ENCODE measurements at places on chromosomes 7 and 10.
A peak's percentile ranks its signal among the peaks of the same experiment; 100 is the strongest.

GRCh38 chr10:119100434-119101238 is 3.3 kb upstream of the DENND10 start:
- no peak for DNase-seq

DNA sequence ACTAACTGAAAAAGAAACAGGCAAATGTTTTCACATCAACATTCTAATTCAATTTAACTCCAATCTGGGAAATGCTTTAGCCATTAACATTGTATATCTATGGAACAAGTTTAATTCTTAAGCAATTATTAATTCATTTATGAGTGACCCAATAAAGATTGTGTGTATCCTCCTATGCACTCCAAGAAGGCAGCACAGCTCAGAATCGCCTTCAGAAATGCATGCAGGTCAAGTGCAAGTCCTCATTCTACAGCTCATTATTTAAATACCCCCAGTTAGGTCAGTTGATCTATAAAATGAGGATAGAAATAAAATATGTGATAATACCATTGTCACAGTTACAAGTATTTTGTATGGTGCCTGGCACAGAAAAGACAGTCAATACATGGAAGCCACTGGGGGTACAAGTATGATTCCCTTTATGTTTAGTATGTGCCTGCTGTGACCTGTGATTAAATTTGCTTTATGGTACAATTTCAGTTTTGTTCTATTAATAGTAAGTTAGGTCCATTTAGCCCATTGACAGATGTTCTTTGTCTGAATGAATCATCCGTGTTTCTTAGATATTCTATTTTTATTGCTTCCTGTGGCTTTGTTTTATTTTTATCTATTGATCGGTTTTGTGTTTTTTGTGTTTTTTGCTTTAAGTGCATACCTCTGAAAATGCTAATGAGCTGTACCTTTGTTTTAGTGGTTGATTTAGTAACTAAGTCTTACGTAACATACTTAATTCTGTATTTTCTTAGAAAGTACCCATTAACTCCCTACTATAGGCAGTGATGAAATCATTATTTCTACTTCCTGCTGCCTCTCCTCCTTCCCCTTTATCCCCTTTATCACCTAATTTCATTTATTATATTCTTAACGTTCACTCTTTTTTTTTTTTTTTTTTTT is 42.8 kb downstream of the CPXM2 start:
- no peak for DNase-seq

- no peak for DNase-seq
Measured at GRCh38 chr10:48804740-48805182, 120.1 kb downstream of the WDFY4 start.

DNA sequence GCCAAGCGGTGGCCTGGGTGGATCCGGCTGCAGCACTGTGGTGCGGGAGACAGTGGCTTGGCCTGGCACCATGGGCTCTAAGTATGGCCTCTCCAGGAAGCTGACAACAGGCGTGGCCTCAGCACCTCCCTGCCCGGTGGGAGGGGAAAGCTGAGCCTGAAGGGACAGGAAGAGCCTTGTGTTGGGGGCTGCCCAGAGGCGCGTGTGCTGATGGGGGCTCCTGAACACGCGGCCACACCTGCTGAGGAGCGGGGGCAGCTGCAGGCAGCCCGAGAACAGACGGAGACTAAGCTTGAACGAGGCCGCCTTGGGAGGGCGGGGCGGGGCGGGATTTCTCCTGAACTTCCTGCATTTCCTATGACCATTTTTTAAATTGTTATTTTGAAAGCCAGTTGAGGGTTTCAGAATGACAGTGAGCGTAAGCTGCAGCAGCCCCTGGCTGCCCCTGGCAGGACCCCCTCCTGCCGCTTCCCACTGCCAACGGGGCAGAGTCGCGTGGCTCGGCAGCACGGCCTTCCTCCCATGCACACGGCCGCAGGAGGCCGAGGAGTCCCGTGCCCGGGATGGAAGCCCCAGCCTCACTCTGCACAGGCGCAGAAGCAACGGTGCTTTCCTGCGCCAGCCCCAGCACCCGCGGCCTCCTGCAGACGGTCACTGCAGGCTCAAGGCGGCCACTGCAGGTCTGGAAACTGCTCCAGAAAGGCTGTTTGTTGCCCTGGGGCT is 43.2 kb downstream of the DPYSL4 start:
- no peak for DNase-seq

DNA sequence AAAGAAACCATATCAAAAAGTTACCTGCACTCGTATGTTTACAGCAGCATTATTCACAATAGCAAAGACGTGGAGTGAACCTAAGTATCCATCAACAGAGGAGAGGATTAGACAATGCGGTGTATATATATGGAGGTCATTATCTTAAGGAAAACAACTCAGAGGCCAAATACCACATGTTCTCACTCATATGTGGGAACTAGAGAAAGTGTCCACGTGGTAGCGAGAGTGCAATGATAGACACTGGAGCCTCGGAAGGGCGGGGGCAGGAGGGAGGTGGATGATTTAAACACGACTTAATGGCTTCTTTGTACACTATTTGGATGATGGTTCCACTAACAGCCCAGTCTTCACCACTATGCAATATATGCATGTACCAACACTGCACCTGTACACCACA is 40.1 kb upstream of the RNF32 start:
- no peak for DNase-seq

DNA sequence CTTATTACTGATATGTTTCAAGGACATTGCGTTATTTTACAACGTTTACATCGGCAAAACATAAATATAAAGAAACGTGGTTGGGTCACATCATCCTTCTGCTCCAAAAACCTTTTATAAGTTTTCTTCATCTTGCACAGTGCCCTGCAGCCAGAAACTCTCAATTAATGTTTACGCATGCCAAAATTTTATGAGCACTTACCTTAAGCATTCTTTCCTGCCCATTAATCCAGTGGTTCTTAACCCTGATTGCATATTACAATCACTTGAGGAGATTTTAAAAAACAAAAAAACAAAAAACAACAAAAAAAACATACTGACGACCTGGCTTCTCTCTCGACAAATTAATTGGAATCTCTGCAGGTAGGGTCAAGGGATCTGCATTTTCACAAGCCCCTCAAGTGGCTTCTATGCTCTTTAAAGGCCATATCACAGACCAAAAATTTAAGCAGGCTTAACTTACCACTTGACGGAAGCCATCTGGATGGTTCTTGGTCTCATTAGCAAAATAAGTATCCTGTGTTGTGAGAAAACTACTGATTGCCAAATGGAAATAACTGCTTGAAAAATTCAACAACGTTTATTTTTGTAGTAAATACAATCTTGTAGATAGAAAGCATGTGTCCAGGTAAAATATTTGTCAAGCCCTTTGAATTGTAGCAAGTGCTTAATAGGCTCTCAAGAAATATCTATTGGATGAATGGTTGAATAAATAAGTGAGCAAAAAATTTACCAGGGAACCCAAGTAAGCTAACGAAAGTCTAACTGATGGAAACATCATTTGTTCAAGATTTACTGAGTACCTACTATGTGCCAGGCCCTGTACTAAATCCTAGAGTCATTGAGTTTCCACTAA is 30.9 kb upstream of the SLC16A12 start:
- no peak for DNase-seq

DNA sequence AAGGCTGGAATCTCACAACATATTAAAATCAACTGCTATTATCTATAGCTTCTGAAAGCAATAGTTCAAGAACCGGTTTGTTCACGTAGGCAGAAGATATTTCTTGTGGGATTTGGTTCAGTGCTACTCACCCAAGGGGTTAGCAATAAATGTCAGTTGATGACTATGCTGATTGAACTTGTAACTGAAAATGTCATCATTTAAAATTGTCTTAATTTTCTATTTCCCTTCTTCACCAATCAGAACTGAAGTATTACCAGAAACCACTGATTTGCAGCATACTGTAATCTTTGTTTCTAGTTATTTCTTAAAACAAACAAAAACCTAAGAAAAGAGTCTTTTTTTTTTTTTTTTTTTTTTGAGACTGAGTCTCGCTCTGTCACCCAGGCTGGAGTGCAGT is 46.1 kb downstream of the CPEB3 start:
- DNase-seq = no peak

DNA sequence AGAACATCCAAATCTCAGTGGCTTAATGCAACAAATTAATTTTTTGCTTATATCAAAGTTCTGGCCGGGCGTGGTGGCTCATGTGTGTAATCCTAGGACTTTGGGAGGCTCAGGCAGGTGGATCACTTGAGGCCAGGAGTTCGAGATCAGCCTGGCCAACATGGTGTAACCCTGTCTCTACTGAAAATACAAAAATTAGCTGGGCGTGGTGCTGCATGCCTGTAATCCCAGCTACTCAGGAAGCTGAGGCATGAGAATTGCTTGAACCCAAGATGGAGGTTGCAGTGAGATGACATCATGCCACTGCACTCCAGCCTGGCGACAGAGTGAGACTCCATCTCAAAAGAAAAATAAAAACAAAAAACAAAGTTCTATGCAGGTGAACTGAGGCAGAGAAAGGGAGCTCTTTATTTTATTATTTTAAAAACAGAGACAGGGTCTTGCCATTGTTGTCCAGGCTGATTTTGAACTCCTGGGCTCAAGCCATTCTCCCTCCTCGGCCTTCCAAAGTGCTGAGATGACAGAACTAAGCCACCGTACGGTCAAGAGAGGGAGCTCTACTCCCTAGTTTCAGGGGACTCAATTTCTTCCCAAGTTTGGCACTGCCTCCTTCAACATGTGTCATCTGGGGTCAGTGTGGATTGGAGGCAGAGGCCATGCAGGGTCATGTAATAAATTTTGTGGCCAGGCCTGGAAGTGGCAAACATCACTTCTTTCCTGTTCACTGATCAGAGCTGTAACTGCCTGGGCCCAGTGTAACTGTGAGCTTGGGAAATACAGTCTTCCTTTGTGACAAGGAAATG is 2.4 kb downstream of the ADCK2 start:
- DNase-seq = no peak

- DNase-seq = no peak
Measured at GRCh38 chr10:50360077-50360850, 108.9 kb upstream of the ASAH2 start.

GRCh38 chr10:130905386-130905785 is 406.1 kb downstream of the TCERG1L start:
- no peak for DNase-seq

DNA sequence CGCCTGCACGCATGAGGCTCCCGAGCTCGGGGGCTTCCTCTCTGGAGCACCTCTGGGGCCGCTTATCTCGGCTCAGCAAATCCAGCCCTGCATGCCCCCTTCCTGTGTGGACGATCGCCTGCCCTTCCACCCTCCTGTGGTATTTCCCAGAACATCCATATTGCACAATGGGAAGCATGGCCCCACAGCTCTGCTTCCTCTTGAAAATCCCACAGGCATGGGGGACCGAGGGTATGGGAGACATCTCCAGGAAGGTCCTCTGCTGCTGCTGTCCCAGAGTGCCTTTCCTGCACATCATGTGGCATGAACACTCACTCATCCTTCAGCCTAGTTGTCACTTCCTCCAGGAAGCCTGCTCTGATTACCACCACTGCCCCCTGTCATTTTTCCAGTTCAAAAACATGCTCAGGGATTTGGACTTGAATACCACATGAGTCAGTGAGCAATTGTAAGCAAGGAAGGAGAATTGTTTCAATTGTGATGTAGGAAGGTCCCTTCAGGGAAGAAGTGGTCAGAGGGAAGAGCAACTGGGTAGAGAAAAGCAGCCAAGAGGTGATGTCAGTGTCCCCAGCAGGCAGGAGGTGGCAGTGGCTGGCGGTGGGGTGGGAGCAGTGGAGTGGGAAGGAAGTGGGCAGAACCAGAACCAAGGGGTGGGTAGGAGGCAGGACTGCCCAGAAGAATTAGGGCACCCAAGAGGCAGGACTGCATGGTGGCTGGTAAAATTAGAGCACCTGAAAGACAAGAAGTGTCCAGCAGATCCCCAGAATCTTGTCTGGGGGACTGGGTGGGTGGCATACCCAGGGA is 67.5 kb upstream of the ZMIZ1 start:
- DNase-seq = no peak

DNA sequence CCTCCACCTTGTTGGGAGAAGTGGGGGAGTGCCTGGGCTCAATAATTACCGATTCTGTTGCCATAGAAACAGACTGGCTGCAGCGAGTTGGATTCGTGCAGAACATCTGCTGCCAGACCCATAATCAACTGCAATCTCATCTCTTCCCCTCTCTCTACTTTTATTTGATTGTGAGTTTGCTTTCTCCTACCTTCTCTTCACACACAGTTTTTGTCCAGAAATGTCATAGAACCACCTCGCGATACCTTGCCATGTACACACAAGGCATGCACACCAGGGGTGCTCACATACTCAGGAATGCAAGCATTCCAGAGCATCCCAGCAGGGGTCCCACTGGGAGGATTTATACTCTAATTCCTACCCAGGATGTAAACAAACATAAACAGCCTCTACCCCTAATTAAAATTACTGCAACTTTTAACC is 262.2 kb upstream of the AOAH start:
- no peak for DNase-seq

GRCh38 chr10:84156768-84157167 is 16.8 kb upstream of the GPR15LG start:
- no peak for DNase-seq

GRCh38 chr7:117769085-117769484 is 104.2 kb downstream of the CTTNBP2 start:
- DNase-seq = no peak

GRCh38 chr7:93364806-93365205 is 132.6 kb downstream of the VPS50 start:
- DNase-seq = no peak

- peak; percentile 36 for DNase-seq
Measured at GRCh38 chr10:15211464-15211979, 43.0 kb upstream of the NMT2 start.

DNA sequence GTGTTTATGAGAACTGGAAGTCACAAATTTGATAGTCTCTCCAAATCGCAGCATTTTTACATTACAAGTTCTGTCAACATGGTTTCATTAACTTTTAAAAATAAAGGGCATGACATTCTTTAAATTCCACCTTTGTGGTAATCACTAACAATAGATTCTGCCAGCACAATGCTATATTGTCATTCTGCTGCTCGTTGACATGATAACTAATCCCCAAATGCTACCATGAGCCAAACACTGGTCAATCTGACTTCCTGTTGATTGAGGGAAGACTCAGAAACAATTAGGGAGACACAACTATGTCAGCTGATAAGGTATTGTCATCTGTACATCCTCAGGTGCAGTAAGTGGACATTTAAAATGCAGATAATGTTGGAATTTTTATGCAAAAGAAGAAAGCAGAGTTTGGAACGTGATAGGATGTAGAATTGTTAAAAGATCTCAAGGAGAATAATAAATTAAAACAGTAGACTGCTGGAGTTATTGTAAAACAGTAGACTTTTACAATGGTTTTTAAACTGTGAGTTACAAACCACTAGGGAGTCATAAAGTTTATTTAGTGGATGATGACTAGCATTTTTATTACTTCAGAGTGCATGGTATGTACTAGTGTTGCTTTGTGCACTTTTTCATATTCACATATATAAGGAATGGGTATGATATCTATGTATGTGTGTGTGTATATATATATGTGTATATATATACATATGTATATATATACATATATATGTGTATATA is 126.4 kb upstream of the DKK1 start:
- no peak for DNase-seq

DNA sequence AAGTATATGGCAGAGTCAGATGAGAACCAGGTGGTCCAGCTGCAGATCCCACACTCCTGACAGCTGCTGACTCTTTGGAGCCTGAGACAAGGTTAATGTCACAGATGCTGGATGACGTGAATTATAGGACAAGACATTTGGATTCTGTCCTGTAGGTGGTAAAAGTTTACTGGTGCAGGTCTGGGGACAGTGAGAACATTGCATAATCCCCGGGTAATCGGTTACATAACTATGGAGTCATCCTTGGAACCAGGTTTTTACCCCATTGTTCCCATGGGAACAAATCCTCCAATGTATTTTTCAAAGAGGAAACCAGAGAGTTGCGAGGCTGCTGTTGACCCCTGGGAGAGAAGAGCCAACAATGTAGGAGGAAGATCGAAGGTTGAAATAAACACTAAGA is 27.5 kb upstream of the ZCCHC24 start:
- no peak for DNase-seq

GRCh38 chr10:51789118-51789517 is 89.7 kb upstream of the CSTF2T start:
- no peak for DNase-seq

All from BJ (cell line).